NCI-H187 treated with DMSO at 0.1 percent for 48 hours (cell line): ENCODE measurements at places on chromosomes 2 and 18.

GRCh38 chr2:98821629-98822135, 90.8 kb upstream of the MGAT4A start:
- no peak for DNase-seq

GRCh38 chr2:236675526-236675925, 105.9 kb downstream of the ACKR3 start:
- no peak for DNase-seq

- no peak for DNase-seq
Observed at GRCh38 chr2:160205505-160205904, 5.4 kb upstream of the ITGB6 start.

GRCh38 chr2:177355874-177356273, 36.7 kb upstream of the AGPS start:
- no peak for DNase-seq

- no peak for DNase-seq
Observed at GRCh38 chr2:140643761-140644187, 1487.0 kb downstream of the LRP1B start.

DNA sequence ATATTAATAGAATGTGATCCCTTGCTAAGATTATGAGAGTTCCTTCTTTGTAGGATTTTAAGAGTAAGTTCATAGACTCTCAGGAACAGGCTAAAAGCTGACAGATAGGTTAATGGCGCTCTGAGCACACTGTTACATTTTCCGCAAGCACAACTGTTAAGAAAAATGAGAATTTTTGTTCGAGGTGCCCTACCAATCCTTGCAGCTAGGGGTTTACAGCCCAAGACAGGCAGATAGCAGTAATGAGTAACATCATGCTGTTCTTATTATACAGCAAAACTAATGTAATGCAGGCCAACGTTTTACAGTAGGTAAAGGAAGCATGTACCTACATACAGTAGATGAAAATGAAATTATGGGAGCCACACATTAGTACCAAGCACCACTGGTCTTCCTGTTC, 11.2 kb upstream of the BOD1L2 start:
- no peak for DNase-seq

DNA sequence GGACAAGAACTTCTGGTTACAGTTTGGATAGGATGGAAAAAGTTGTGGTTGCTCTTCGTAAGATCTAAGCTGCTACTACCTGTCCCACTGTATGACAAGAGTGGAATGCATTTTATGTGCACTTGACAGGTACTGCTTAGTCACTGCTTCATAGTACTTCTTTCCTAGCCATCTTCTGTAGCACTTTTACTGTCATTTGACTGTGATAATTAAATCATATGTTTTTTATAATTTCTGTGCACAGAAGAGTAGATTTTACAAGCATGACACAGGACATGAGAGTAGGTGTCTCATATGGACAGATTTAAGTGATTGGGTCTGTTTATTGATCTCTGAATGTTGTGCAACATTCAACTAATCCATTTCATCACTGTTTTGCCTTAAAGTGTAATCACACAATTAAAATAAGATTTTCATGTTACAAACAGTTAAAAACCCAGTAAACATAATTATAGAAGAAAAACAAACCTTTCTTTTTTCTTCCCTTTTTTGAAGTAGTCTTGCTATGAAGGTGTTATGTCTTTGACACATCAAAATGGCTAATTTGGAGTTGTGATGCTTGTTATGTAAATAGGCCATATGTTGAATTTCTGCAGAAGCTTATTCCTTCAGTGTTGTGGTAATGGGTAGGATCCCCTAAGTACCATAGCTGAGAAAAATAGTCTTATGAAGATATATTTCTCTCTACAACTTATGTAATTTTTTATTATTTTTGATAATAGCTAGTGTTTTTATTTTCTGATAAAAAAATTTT, 3.0 kb downstream of the SPATS2L start:
- no peak for DNase-seq

GRCh38 chr2:68837164-68837860, 33.9 kb downstream of the BMP10 start:
- DNase-seq = no peak

- no peak for DNase-seq
Observed at GRCh38 chr2:25245141-25245540, 76.8 kb upstream of the POMC start.

GRCh38 chr2:224688997-224689396, 27.2 kb downstream of the CCDC195 start:
- DNase-seq = no peak

DNA sequence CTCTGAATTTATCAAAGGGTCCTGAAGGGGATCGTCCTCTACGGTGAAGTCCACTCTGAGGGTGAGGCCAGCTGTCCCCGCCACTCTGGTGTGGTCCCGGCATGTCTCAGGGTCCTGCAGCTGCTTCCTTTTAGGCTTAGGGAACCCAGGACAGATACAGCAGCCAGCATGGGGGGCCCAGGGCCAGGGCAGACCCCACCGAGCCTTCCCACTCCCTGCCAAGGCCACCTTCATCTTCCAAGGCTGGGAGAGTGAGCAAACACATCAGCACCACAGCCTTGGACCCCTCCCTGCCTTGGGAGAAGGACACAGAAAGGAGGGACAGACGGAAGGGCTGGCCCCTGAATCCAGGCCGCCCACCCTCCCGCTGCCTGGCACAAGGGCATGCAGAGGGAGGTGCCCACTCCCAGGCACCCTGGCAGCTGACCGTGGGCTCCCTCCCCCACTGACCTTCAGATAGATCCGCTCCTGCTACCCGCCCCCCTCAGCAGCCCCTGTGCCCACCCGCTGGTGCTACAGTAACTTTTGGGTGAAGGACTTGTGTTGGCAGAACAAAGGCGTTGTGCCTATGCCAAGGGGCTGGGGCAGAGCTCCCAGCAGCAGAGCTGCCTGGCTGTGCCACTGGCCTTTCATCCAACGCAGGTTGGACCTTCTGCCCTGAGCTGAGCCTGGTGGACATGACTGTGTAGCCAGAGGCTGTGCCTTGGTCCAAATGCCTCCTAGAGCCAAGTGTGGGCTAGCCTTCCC, 7.6 kb downstream of the CYP26B1 start:
- no peak for DNase-seq

GRCh38 chr2:240551811-240552210, 6.0 kb downstream of the ANKMY1 start:
- DNase-seq = no peak

DNA sequence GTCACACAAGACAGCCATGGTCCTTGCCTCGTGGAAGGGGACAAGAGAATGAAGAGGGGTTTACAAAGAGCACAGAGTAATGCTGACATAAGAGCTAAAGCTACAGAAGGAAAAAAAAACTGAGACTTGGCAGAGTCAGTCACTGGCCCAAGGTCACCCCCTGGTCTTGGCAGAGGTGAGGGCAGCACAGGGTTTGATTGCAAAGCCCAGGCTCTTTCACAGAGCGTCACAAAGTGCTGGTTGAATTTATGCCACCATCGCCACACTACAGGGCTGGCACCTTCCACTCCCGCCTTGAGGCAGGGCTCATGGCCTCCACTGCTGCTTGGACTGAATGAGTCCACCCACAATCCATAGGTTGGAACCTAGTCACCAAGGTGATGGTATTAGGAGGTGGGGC, 190.2 kb downstream of the INHBB start:
- DNase-seq = no peak

DNA sequence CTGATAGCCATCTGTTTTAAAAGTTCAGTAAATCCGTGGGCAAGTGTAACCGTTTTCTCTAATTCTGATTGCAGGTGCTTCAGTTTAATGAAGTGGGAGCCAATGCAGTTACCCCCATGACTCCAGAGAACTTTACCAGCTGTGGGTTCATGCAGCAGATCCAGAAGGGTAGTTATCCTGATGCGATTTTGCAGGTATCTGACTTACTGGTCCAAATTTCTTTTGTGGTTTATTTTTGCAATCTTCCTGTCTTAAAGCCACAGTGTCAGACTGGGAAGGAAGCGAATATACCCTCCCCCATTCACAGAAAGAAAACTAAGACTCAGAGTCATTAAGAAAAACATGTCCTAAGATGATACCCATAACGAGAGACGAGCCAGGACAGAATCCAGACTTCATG, 7.7 kb downstream of the SERPINB2 start:
- no peak for DNase-seq

DNA sequence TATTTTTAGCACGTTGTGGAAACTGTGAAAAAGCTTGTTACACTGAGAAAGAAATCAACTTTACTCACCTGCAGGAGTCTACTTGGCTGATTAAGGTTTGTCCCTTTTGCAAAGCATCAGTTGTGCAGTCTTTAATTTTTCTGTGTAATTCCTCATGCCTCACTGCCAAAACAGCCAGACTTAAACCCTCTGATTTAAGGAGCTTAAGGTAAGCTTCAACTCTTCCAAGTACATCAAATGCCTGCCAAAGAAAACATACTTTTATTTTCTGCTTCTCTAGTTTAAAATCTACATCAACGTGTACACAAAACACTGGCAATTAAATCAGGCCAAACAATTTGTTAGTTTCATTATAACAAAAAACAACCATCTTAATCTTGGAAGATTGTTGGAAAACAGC, 98.0 kb upstream of the TTN start:
- no peak for DNase-seq

- DNase-seq = no peak
Observed at GRCh38 chr2:58107803-58108710, 61.5 kb downstream of the VRK2 start.

DNA sequence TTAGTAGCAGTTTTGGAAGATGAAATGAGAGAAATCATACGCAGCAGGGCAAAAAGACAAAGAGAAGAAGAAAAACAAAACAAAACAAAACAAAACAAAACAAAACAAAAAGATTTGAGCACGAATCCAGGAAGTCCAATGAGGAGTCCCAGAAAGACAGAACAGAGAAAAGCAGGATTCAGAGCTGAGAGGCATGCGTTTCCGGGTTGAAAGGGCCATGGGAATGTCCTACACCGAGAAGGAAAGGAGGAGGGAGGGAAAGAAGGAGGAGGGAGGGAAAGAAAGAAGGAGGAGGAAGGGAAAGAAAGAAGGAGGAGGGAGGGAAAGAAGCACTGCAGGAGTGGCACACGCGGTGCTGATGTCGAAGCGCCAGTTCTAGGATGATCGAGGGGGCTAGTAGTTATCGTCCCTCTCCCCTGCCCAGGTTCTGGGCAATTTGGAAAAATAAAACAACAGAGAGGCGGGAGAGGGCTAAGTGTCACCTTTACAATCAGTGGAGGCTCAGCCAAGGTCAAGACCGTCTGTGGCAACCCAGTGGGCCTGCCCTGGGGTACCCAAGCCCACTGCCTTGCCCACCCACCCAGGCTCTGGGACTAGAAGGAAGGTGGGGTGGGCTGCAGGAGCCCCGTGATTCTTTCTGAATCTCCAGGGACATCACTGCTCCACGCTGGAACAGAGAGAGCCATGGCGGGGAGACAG, 68.4 kb downstream of the TWIST2 start:
- no peak for DNase-seq

GRCh38 chr2:161102770-161103450, 57.3 kb upstream of the TANK start:
- no peak for DNase-seq

DNA sequence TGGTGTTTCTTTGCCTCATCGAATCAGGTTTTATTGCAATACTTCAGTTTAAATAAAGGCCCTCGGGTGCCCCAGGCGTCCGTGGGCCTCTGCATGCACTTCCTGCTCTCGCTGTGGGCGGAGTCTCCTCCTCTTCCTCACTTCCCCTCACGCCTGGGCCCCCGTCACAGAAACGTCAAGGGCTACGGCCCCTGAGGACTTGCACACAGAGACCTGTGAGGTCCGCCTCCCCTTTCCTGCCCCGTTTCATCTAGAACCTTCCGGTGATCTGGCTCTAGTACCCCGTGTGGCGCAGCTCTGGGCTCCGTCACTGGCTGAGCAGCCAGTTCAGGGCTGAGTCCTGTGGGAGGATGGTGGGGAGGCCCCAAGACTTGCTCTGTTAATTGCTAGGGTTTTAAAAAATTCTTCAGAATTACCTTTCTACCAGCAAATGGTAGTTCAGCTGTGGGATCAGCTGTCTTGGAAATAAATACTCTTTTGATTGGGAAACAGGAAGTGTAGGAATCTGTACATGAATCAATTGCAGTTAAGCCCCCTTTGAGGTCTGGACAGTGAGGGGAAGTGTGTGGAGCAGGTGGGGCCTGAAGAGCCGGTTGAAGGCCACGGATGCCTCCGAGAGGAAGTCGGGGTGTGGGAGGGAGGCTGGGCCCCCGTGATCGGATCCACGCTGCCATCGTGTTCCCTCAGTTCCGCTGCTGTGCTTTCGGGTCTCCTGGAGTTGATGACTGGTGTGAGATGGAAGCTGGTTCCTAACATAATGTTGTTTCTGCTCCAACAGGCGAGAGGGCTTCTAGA, 10.2 kb downstream of the NFATC1 start:
- DNase-seq = no peak

- DNase-seq = no peak
Observed at GRCh38 chr18:51660188-51660715, 462.8 kb upstream of the MEX3C start.

DNA sequence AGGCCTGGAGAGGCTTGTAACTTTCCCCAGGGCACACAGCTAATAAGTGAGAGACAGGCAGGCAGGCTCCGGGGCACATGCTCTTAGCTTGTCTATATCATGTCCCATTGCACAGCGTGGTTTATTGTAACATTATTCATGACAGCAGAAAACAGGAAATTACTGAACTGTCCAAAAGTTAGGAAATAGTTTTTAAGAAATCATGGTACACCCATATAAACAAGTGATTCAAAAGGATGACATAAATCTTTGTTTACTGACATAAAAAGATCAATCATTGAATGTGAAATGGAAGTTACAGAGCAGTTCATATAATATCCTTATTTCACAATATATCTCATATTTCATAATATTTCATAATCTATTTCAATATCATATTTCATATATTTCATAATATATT, 34.3 kb upstream of the TXNDC2 start:
- DNase-seq = no peak

GRCh38 chr2:11558214-11558886, 24.5 kb downstream of the GREB1 start:
- no peak for DNase-seq

DNA sequence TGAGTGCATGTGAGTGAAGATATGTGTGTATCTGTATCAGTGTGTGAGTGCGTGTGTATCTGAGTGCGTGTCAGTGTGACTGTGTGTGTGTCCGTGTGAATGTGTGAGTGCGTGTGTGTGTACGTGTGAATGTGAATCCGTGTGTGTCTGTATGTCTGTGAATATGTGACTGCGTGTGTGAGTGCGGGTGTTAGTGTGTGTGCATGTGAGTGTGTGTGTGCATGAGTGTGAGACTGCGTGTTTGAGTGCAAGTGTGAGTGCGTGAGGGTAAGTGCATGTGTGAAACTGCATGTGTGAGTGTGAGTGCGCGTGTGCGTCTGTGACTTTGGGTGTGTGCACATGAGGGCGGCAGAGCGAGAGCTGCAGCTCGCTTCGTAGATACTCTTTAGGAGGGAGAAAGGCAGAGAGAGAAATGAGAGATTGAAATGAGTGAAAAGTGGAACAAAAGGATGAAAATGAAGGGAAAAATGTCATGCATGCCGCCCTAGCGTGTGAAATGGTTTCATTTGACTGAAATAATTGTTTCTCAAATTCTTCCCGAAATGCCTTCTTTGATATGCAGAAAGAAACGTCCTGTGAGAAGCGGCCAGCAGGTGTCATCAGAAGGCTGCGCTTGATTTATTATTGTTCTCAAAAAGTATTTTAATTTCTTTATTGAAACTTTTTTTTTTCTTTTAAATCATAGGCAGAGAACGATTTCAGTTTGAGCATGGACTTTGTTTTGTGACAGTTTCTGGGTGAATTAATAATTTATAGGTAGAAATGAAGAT, 25.6 kb downstream of the ZNF407 start:
- DNase-seq = no peak
